ENCODE measurements at places on chromosomes 4 and X. TPM values are rescaled to one million over a fixed set of nuclear protein-coding genes. Genes with fewer than 3 reads are reported as not detected.

- H3K36me3 ChIP-seq = no peaks in the 10 kb centered on the region
- no peak for DNase-seq
- no peaks in the 10 kb centered on the region for H3K4me1 ChIP-seq
- no peak overlapping the region for H3K4me3 ChIP-seq
- H3K27me3 ChIP-seq = no peaks in the 10 kb centered on the region
Observed at GRCh38 chrX:150086371-150086770, 148.1 kb upstream of the EOLA2 start.

- no peak overlapping the region for H3K4me3 ChIP-seq
- H3K4me1 ChIP-seq = no peaks in the 10 kb centered on the region
- H3K36me3 ChIP-seq = no peaks in the 10 kb centered on the region
- no peak for DNase-seq
- no peaks in the 10 kb centered on the region for H3K27me3 ChIP-seq
Observed at GRCh38 chrX:41958861-41959260, 35.5 kb upstream of the CASK start.

GRCh38 chrX:117972711-117973109 lies 143.9 kb downstream of the KLHL13 start:
- H3K4me3 ChIP-seq = no peak overlapping the region
- no peaks in the 10 kb centered on the region for H3K4me1 ChIP-seq
- H3K27ac ChIP-seq = no peak overlapping the region
- H3K36me3 ChIP-seq = no peaks in the 10 kb centered on the region

- H3K27me3 ChIP-seq = no peaks in the 10 kb centered on the region
- H3K27ac ChIP-seq = no peak overlapping the region
- no peak for DNase-seq
Observed at GRCh38 chr4:68445111-68445510, 2.2 kb upstream of the TMPRSS11E start.

GRCh38 chr4:114563536-114564315 lies 34.9 kb upstream of the UGT8 start:
- H3K4me3 ChIP-seq = no peak overlapping the region
- H3K4me1 ChIP-seq = no peaks in the 10 kb centered on the region
- H3K27me3 ChIP-seq = no peaks in the 10 kb centered on the region
- no peak overlapping the region for H3K27ac ChIP-seq
- no peak for DNase-seq
- H3K36me3 ChIP-seq = no peaks in the 10 kb centered on the region

DNA sequence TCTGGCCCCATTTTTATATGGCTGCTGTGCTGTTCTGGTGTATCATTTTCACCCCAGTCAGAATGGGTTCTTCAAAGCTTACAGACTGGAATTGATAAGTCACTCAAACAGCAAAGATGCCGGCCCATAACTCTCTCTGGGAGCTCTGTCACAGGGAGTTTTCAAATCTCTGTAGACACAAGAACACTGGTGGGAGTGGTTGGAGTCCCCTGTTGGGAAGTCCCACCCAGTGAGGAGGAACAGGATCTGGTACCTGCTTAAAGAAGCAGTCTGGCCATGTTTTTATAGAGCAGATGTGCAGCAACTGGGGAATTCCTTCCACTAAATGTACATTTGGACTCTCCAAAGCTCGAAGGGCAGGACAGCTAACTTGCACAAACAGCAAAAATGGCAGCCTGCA lies 69.3 kb upstream of the UGT2B7 start:
- no peaks in the 10 kb centered on the region for H3K4me1 ChIP-seq
- H3K27me3 ChIP-seq = no peaks in the 10 kb centered on the region
- DNase-seq = no peak
- H3K27ac ChIP-seq = no peak overlapping the region

GRCh38 chrX:15820106-15821073 lies 30.1 kb downstream of the ZRSR2 start:
- no peaks in the 10 kb centered on the region for H3K4me1 ChIP-seq
- no peaks in the 10 kb centered on the region for H3K27me3 ChIP-seq
- no peaks in the 10 kb centered on the region for H3K36me3 ChIP-seq
- no peak overlapping the region for H3K27ac ChIP-seq

MAGED4 gene
- 15.9 TPM for total RNA-seq
